Gastroesophageal sphincter (tissue), 4 donors: ENCODE measurements at places on chromosomes 13 and 19. TPM values are rescaled to one million over a fixed set of nuclear protein-coding genes. Genes with fewer than 3 reads are reported as not detected.
A peak's percentile ranks its signal among the peaks of the same experiment; 100 is the strongest.

GRK1 gene
- not detected for total RNA-seq

DNA sequence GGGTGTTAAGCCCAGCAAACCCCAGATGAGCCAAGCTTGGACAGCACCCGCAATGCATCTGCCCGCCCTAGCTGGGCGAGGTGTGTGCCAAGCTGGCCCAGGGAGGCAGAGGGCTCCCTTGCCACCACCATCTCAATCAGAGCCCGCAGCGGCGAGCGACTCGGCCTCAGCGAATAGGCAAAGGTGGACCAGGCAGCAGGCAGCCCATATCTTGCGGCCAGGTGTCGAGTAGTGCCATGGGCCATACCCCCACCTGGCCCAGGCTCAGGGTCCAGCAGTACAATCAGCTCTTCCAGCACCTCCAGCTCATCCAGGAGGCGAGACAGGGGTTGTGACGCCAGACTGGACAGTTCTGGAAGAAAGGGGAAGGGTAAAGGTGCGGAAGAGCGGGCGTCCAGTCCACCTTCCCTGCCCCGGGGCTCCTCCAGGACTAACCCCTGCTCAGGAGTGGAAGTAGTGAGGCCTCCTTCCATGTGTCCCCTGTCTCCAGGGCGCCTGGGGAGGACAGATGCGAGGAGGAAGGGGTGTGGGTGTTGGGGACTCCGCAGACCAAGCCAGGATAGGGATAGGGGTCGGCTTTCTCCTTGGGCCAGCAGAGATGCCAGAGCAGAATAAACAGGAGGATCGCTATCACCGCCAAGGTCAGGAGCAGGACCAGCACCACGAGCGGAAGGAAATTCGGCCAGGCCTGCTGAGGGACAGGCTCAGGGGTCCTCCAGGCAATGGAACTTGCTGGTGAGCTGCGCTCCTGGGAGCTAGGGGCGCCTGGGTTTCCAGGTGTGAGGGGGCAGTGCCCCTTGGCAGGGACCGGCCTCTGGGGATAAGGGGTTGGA, 2.8 kb downstream of the IGFLR1 start:
- no peak for ATAC-seq

DNA sequence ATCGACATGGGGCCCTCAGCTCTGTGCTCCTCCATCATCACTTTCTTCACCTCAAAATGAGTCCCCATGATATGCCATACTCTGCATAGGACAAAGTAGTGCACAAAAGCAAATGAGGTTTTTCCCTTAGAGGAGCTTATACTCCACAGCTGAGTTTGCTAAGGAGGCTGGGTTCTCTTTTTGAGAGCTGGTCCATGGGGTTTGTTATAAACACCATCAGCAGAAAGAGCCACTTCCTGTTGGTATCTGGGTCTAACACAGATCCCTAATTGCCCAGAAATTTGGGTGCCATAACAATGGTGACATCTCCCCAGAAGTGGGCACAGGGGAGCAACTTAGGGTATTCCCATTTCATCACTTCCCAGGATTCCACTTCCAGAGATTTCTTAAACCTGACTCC, 395.7 kb downstream of the FOXO1 start:
- no peak for ATAC-seq

OLFM2 gene
- total RNA-seq = 8.5 TPM

- ATAC-seq = no peak
Measured at GRCh38 chr13:54637366-54637765, 1608.8 kb downstream of the OLFM4 start.

- ATAC-seq = peak; percentile 83
Measured at GRCh38 chr13:32427852-32428580, at the start of gene N4BP2L1. TSS of gene N4BP2L1 (minus strand) at chr13:32428130. CDS start at chr13:32428082, 48 bp downstream.

DNA sequence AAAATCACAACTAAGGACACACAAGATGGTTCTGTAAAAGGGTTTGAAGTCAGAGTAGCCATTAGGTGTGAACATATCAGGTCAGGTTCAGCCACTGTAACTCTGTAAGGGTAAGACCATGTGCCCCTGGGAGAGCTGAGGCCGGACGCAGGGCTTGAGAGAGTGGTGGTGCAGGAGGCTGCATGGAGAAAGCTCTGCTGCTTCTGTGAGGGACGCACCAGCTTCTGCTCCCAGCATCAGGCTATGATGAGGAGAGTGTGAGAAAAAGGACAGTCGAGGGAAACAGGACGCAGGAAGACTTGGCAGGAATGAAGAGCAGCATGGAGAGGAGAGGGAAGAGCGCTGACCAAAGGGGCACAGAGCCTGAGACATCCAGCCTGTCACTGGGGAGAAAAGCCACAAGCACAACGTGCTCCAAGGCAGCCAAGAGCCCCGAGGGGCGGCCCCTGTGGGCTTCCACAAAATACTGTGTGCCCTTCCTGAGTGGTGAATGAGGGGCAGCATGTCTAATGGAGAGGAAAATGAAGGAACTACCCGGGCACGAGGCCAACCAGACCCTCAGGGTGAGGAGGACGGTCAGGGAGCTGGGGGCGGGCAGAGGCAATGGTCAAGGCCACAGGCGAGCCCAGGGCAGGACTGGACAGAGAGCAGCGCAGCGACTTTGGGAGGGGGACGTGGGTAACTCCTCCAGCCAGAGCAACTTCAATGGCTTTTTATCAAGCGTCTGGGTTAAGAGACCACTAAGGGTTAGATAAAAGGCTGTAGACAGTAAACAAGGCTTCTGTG, 107.7 kb downstream of the COL4A1 start:
- ATAC-seq = no peak

- ATAC-seq = no peak
Measured at GRCh38 chr19:36079389-36079945, 24.8 kb downstream of the WDR62 start.

GRCh38 chr13:26941345-26942174, 181.0 kb upstream of the GPR12 start:
- ATAC-seq = no peak

DNA sequence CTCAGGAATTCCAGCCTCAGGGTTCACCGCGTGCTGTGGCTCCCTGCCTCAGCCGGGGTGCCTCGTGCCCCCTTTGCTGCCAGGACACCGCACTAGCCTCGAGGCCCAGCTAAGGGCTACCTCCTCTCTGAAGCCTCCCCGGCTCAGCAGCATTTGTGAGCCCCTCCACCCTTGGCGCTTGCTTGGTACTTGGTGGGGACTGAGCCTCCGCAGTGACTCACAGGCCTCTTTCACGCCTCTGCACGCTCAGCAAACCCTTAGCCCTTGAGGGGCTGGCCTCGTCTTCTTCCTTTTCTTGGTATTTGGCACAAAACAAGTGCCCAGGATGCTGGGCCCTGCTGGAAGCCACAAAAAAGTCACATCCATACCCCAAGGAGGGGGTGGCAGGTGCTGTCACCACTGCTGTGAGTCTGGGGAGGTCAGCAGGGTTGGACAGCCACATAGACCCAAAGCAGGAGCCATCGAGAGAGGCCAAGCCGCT, 85.4 kb upstream of the TM9SF2 start:
- no peak for ATAC-seq

ZBTB7A gene
- 122 TPM for total RNA-seq

- no peak for ATAC-seq
Measured at GRCh38 chr19:33801411-33801810, 4.7 kb downstream of the KCTD15 start.

- no peak for ATAC-seq
Measured at GRCh38 chr13:73225990-73226389, 167.2 kb downstream of the KLF5 start.

C19orf85 gene
- not detected for total RNA-seq

DNA sequence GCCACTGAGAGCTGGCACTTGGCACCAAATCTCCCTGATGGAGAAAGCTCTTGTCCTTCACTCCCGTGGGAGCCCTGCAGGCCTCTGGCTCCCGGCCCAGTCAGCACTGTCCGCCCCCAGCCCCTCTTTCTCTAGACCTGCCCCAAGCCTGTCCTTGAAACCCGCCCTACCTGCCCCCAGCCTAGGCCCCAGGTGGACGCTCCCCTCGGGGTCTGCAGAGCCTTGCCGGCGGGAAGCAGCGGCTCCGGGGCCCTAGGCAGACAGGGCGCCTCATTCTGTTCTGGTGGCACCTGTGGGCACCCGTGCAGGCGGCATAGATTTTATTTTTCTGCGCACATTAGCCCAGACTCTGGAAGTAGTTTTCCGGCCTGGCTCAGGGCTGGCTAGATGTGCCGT, 17.6 kb downstream of the IL17D start:
- ATAC-seq = no peak

TJP3 gene
- not detected for total RNA-seq

- ATAC-seq = no peak
Measured at GRCh38 chr13:107067381-107067780, 499.4 kb upstream of the ARGLU1 start.

- peak; percentile 72 for ATAC-seq
Measured at GRCh38 chr13:113216254-113217048, 7.0 kb downstream of the CUL4A start.
